ENCODE measurements at places on chromosomes 3 and 15.

- no peak for DNase-seq
Measured at GRCh38 chr15:73987681-73988444, 4.2 kb downstream of the STOML1 start.

- no peak for DNase-seq
Measured at GRCh38 chr3:179565496-179565895, 2.8 kb downstream of the ACTL6A start.

DNA sequence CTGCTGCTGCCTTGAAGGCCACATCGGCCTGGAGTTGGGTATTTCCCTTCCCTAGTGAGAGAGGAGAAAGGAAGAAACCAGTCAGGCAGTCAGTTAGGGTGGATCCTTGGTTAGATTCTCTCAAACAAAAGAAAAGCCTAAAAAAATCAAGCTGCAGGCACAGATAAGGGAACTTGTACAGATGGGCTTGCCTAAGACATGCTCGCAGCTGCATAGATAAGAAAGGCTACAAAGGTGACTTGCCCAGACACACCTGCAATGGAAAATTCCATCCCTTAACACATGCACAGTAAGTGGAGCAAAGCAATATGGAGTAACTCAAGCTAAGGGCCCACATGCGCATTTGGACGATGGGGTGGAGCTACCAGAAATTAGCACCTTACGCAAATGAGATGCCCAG is 199.7 kb upstream of the ARPP21 start:
- no peak for DNase-seq

GRCh38 chr3:39216176-39216790 is 23.9 kb upstream of the XIRP1 start:
- no peak for DNase-seq

- no peak for DNase-seq
Measured at GRCh38 chr3:19190602-19191001, 42.3 kb downstream of the KCNH8 start.

- no peak for DNase-seq
Measured at GRCh38 chr3:128524374-128525299, 31.6 kb upstream of the GATA2 start.

- DNase-seq = no peak
Measured at GRCh38 chr3:116291141-116291540, 154.1 kb downstream of the LSAMP start.

GRCh38 chr3:133278260-133279043 is 121.4 kb upstream of the BFSP2 start:
- no peak for DNase-seq

GRCh38 chr3:5058471-5058951 is 63.6 kb upstream of the ARL8B start:
- no peak for DNase-seq

DNA sequence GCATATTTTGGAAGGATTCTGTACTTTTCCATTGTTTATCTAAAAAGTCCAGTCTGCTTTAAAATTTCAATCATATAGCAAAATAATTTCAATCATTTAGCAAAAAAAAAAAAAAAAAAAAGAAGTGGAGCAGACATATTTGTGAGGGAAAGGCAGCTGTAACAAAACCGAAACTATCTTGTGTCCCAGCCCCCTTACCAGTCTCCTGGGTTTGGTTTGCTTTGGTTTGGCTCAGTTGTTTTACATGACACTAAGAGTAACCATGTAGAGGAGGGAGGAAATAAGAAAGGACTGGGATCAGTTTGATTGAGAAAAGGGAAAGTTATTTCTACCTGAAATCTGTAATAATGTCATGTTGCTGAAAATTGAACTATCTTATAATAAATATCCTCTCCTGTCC is 158.8 kb upstream of the GADL1 start:
- DNase-seq = no peak

DNA sequence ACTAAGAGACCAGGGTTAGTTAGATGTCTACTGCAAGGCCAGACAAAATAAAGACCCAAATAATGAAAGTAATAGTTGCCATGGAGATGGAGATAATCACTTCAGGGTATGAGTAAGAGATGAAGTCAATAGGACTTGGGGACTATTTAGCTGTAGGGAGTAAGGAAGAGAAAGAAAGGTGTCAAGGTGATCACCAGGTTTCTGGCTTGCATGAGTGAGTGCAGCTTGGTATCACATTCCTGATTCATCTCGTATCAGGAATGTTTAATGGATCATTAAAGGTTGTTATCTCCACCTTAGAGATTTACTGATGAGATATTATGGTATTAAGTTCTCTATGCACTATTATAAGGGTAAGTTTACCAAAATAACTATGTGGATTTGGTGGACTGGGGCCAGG is 357.4 kb upstream of the ATP11B start:
- no peak for DNase-seq

GRCh38 chr3:101865751-101866509 is 16.6 kb downstream of the NFKBIZ start:
- DNase-seq = no peak

DNA sequence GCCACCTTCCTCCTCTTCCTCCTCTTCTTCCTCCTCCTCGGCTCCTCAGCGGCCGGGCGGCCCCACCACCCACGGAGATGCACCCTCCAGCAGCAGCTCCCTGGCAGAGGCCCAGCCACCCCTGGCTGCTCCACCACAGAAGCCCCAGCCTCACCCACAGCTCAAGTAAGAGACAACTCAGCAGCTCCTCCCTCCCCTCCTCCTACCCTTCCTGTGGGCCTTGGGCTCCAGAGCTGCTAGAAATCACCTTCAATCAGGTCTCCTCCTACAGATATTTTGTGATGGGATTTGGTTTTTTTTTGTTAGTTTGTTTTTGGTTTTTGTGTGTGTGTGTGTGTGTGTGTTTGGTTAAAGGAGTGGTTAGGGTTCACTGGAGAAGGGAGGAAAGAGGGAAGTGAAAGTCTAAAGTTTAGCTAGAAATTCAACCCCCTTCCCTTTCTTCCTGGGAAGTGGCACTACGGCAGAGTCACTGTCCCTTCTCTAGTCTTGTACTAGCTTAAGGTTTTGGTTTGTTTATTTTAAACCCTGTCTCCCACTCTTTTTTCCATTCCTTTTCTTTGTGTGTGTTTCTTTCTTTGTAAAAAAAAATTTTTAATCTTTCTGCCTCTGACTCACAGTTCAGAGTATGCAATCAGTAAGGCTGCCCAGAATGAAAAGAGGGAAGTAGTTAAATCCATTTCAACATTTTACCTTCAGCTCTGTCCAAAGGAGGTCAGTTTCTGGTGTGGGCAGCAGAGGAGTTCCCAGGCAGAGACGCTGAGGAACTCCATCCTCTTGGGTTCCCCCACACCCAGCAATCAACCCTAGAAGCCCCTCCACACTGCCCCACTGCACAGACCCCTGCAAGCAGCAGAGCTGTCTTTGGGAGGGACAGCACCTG is 29.0 kb upstream of the TIMP4 start:
- DNase-seq = no peak

All from stimulated activated CD8-positive, alpha-beta memory T cell treated with anti-CD3 and anti-CD28 coated beads, Interleukin-12 subunit alpha, Interleukin-12 subunit beta, amount 100 ng/mL, for 1 hour (primary cell).